ENCODE measurements at places on chromosomes 16 and 17. TPM values are rescaled to one million over a fixed set of nuclear protein-coding genes. Genes with fewer than 3 reads are reported as not detected.
A peak's percentile ranks its signal among the peaks of the same experiment; 100 is the strongest.

DNA sequence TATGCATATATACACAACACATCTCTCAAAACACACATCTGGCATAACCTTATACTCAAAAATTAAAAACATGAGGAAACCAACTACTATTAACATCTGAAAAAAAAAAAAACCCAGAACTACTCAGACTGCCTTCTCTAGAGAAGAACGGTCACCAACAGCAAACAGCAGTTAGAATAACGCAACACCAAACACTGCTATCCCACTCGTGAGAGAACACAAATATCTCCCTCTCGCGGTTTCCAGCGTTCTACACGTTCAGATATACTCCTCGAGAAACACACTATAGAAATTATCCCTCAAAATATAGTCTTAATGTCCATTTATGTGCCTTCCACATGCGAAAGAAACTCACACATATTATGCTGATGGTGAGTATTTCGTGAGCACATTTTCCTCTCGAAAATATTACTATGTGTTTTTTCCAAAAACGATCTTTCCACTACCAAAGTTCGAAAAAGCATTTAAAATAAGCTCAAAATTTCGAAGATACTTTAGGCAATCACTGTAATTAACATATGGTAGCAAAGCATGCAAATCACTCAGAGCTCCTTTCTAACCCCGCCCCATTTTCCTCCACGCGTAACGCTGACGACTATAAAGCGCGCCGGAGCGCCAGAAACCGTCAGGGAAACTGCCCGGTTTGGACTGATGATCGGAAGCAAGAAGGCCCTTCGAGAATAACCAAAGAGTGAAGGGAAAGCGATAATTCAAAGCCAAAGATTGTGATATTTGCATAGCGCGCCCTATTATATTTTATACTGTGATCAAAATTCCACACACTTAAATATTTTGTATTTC lies 60.1 kb downstream of the TEX14 start:
- peak; percentile 59 for DNase-seq

- no peak for DNase-seq
Measured at GRCh38 chr17:6134721-6135120, 64.5 kb downstream of the WSCD1 start.

DNA sequence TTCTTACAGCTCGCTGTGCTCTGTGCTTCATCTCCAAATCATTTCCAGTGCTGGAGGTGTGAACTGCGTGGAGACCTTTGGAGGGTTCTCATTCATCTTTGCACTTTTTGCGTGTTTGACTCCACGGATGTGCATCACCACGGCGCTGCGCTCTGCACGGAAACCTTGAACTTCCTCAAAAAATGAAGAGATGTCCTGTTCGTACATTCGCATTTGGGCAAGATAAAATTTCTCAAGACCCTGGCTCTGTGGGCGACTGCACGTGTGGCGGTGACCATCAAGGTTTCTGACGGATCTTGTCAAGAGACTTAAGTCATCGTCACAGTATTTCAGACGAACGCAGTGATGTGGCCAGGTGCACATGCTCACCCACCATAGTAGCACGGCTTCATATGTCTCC lies 10.3 kb upstream of the PVALEF start:
- no peak for DNase-seq

- DNase-seq, result no peak
Measured at GRCh38 chr16:56192635-56192945, 1.3 kb downstream of the GNAO1 start.

DNA sequence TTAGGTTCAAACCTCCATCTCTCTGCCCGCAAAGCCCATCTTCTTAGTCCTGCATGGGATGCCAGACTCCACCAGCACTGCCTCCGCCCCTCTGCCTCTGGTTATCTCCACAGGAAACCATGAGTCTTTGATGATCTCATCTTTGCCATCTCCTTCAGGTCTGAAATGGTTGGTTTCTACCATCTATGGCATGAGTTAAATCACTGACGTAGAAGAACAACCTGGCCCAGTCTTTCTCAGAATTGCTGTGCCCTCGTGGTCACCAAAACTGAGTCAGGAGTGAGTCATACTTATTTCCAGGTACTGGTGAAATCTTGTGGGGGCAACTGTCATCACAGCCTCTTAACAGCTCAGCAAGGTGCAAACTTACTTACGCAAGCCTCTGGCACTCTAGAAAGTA lies 468.7 kb upstream of the C16orf82 start:
- no peak for DNase-seq

DNA sequence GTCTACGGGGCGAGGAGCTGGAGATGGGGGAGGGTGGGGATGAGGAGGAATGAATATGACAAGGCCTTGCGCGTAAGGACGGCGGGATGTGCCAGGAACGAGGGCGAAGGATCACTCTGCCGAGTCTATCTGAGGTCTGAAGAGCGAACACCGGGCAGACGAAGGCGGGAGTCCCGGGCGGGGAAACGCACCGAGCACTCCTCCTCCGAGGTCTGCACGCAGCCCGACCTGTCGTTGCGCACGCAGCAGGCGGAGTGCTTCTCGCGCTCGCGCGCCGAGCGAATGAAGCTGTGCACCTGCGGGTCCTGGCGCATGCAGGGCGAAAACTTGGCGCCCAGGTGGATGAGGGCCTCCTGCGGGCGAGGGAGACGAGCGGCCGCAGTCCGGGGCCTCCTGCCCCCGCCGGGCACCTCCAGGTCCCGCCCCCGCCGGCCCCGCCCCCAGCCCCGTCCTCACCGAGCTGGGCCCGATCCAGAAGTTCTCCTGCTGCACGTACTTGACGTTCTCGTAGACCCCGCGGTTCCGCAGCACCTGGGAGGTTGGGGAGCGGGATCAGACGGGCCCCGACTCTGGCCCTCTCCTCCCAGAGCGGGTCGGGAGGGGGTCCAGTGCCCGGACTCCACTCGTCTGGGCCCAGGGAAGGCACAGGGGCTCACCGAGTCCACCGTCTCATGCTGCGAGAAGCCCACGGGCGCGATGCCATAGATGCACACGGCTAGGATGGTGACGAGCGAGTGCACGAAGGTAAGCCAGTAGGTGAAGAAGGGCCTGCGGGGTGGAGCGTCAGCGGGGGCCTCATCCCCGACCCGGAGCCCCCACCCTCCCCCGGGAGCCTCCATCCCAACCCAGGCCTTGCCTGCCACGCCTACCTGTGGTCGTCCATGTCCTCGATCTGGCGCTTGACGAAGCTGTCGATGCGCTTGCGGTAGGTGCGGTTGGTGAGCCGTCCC lies 7.6 kb downstream of the SNRNP25 start:
- no peak for DNase-seq

GRCh38 chr17:6394055-6394606 lies 40.8 kb downstream of the AIPL1 start:
- no peak for DNase-seq

DNA sequence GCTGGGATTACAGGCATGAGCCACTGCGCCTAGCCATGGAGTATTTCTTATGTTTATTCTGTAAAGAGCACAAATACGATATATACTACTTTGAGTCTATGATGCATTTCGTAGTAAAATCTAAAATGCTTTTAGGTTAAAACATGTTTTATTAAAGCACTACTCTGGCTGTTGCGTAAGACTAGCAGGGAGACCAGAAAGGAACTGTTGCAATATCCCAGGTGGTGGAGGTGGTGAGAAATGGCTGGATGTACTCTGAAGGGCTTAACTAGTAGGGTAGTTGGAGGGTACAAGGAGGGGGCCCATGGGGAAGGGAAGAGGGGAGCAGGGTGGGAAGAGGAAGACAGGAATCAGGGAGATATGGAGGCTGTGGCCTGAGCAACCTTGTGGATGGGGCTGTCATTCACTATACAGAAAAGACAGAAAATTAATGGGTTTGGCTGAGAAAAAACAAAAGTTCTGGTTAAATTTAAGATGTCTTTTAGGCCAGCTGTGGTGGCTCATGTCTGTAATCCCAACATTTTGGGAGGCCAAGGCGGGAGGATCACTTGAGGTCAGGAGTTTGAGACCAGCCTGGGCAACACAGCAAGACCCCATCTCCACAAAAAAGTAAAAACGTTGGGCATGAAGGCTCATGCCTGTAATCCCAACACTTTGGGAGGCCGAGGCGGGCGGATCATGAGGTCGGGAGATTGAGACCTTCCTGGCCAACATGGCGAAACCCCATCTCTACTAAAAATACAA lies 35.8 kb downstream of the ST3GAL2 start:
- DNase-seq, result no peak

GRCh38 chr17:80964859-80965580 lies 26.6 kb upstream of the CHMP6 start:
- no peak for DNase-seq

GRCh38 chr16:85055493-85056210 lies 28.1 kb downstream of the KIAA0513 start:
- peak; percentile 31 for DNase-seq

GRCh38 chr17:48522031-48522653 lies 8.7 kb downstream of the HOXB1 start:
- DNase-seq, result no peak

DNA sequence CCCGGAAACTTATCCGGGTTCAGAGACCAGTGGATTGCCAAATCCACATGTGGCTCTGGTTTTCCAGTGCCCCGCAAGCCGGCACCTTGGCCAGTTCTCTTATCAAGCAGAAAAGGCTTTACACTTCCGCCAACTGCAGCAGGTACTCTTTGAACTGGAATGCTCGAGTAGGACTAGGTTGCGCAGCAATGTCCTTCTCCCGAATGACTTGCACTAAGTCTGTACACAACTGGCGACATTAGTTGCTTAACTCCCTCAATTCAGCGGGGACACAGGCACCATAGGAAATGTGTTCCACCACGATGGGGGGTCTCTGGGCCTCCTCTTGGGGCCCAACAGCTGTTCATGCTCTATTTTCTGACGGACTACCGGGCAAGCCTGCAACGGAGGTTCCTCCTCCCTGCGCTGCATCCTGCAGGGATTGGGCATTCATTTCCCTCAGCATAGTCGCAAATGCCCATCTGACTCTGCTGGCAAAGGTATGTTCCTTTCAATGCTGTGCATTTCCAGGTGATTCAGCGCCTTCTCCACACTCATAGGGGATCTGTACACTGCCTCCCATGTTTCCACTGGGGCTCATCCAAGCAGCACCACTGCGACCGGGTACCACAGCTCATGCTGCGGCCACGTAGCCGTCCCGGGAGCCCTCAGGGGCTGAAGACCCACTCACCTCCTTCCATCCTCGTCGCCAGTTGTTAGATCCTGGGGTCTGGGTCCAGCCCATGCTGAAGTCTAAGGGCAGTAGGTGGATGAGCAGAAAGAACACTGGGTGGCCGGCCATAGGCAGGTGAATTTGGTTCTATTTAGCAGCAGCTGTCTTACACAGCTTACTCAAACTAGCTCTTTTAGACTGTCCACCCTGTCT lies 34.2 kb upstream of the APPBP2 start:
- DNase-seq, result no peak

GRCh38 chr16:873889-874288 lies 73.4 kb upstream of the GNG13 start:
- no peak for DNase-seq

DNA sequence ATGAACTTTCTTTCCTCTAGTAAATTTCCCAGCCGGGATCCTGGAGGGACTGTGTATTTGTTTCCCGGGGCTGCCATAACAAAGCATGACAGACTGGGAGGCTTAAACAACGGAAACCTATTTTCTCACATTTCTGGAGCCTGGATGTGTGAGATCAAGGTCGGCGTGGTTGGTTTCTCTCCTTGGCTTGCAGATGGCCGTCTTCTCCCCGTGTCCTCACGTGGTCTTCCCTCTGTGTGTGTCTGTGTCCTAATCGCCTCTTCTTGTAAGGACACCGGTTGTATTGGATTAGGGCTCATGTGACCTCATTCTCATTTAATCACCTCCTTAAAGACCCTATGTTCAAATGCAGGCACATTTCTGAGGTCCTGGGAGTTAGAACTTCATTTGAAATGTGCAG lies 22.0 kb upstream of the USP10 start:
- DNase-seq, result no peak

DNA sequence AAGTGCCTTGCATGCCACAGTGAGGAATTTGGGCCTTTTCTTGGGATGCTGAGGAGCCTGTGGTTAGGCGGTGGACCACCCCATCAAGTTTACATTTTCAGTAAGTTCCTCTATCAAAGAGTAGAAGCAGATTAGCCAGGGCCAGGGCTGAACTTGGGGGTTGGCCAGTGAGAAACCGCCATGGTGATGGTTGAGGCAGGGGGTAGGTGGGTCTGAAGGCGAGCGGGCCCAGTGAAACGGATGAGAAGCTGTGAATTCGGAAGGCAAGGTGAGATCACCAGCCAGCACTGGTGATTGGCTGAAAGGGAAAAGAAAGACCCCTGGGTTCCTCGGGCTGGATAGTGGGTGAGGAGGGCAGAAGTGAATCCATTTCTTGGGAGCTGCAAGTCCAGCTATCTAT lies 311.4 kb downstream of the CBLN1 start:
- DNase-seq, result no peak

The B4GALNT2 gene
- total RNA-seq, result not detected
